Colonic mucosa (tissue), 4 donors: ENCODE measurements at places on chromosomes 6 and 20. TPM values are rescaled to one million over a fixed set of nuclear protein-coding genes. Genes with fewer than 3 reads are reported as not detected.

- DNase-seq, result no peak
These were observed 850.5 kb upstream of the MAP3K7 start for GRCh38 chr6:91437315-91437729.

Gene SLC22A3
- 2.1 TPM for total RNA-seq

GRCh38 chr20:54601831-54602515 is 126.6 kb downstream of the DOK5 start:
- DNase-seq, result no peak

Gene VWA7
- total RNA-seq, result 6.1 TPM

Gene NANP
- total RNA-seq, result 3.3 TPM
